ENCODE measurements at places on chromosomes 13 and 19.

- DNase-seq = no peak
Observed at GRCh38 chr13:31545616-31546015, 193.7 kb upstream of the RXFP2 start.

GRCh38 chr19:50002386-50002960 lies 22.7 kb downstream of the VRK3 start:
- DNase-seq = no peak

DNA sequence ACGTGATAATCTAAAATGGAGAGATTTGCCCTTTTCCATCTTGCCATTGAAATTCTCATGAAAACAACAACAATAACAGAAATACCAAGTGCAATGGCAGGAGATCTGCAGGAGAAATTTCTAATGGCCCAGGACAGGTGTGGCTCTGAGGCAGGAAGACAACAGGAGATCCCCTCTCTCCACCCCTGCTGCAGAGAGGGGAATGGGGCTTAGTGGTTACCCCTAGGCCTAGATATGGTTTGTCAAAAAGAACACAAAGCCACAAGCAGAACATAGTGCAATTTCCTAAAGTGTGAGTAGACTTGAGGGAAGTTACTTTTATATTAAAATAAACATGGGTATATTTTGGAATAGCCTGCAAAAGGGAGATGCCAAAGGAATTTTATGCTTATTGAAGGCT lies 369.5 kb downstream of the KCNRG start:
- no peak for DNase-seq

DNA sequence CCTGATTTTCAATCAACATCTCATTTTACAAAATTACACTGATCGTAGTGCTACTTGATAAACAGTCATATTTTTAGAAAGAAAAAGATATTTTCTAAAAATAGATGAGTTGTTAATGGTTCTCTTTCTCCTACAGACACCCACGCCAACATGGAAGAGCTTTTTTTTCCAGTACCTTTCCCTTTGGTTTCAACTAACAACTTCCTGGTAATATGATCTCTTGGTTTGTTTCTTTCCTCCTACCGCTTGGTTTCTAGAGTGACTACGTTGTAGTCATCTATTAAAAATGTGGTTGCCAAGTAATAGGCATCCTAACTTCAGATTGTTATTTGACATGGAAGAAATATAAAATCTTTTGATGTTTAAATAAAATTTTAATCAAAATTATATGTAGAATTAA lies 189.0 kb downstream of the LACC1 start:
- no peak for DNase-seq

DNA sequence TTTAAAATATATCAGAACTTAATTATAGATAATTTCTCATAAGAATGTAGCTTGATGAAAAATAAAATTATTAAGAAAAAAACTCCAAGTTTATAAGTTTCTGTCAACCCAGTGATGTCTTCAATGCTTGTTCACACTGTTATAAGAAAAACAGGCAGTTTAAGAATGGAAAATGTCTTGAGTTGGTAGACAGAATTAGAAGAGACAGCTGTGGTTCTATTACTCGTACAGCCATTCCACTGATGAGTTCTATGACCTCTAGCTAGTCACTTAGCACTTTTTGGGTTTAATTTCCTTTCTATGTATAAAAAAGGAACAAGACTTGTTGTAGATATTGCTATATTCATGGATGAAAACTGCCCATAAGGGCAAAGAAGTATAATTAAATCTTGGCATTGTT lies 1013.1 kb upstream of the ATXN8OS start:
- DNase-seq = no peak

DNA sequence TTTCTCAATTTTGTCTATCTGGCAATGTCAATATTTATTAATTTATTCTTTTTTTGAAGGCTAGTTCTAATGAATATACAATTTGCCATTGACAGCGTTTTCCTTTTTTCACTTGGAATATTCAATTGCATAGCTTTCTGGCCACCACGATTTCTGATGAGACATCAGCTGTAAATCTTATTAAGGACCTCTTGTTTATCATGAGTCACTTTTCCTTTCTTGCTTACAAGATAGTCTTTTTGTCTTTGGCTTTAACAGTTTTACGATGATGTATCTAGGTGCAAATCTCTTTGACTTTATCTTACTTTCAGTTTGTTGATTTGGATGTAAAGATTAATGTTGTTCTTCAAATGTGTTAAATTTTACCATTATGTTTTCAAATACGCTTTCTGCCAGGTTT lies 991.6 kb upstream of the SLC10A2 start:
- no peak for DNase-seq

GRCh38 chr13:66222127-66222526 lies 1008.0 kb downstream of the PCDH9 start:
- DNase-seq = no peak

DNA sequence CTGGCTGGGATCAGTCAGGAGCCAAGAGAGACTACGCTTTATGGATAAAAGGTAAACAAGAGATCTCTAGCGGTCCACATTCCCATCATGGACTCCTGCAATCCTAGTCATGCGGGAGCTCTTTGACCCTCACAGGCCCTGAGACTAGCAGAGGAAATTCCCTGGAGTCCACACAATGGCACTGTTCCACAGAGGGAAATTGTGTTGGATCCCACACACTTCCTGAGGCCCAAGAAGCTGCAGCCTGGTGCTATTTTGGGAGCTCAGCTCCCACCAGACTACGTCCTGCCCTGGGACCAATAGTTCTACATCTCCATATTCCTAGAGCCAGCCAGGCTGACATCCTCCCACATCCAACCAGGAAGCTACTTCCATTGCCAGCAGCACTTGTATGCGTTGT lies 2358.4 kb downstream of the PCDH9 start:
- DNase-seq = no peak

- DNase-seq = no peak
Observed at GRCh38 chr13:40986101-40986856, 32.8 kb downstream of the ELF1 start.

DNA sequence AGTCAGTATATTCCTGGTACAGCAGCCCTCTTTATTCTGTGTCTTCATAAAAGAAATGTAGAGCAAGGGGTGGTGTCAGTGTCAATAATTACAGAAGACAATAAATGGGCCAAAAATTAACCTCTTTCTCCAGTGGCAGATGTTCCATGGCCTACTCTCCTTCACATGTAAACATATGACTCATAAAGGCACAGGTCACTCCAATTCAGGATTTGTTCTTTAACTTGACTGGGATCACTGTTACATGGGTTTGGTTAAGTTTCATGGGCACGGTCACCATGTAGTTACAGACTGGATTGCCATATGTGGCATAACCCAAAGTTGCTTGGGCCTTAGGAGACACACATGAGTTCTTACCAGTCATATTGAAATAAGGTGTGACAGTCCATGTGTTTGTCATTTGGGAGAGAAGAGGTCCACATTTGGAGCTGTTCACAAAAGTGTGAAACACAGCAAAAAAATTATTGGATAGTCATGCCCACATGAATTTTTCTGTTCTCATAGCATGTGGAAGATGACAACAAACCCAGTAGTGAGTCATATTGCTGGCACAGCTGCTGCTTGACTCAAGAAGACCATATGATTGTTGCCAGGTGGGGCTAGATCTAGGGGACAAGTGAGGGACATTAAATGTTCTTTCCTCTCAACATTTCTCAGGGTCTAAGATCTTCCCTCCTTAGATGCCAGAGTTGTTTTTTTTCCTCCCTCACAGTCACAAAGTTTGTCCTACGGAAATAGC lies 68.1 kb upstream of the HTR2A start:
- DNase-seq = no peak

- DNase-seq = no peak
Observed at GRCh38 chr13:104592545-104593250, 1526.5 kb upstream of the SLC10A2 start.

DNA sequence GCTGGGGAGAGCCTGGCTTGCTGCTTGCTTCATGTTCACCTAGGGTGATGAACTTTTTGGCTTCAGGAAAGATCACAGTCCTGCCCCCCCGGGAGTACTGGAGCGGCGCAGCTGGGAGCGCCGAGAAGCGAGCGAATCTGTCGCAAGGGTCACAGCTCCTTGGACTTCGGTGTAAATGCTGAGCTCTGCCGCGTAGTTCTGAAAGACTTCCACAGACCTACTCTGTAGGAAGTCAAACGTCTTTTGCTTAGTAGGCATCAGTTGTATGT lies 2.7 kb downstream of the ING1 start:
- DNase-seq = no peak

GRCh38 chr13:27263438-27263837 lies 7.2 kb upstream of the RASL11A start:
- no peak for DNase-seq

DNA sequence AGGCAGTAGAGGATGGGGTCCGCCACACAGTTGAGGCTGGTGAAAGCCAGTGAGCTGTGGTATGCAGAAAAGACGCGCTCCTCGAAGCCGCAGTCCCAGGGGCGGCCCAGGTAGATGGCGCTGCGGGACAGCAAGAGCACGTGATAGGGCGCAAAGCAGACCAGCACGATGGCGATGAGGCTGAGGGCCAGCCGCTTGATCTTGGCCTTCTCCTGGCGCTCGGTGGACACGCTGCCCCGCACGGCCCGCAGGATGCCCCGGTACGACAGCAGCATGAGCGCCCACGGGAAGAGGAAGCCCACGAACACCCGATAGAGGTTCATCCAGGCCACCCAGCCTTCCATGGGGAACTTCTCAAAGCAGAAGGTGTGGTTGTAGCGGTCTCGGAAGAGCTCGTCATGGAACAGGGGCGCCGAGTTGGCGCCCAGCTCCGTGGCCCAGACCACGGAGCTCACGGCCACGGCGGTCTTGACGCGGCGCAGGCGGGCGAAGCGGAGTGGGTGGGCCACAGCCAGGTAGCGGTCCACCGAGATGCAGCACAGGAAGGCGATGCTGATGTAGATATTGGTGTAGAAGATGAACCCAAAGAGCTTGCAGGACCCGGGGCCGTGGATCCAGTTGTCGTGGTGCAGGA lies 6.5 kb upstream of the OPA3 start:
- no peak for DNase-seq

DNA sequence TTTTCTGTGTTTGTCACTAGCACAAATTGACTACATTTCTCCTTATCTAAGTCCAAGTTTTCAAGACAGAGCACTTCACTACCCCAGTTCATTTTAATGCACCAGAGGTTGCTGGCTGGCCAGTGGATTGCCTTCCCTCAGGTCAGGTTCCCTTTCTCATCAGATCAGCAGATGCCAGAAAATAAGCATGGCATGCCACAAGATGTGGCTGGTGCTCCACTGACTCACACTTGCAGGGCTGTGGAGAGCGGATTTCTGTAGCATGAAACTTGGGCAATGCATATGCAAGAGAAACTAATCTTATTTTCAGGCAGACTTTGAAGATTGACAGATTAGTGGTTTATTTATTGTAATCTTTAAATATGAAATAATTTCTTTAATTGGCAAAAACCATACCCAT lies 79.5 kb downstream of the RUBCNL start:
- no peak for DNase-seq

DNA sequence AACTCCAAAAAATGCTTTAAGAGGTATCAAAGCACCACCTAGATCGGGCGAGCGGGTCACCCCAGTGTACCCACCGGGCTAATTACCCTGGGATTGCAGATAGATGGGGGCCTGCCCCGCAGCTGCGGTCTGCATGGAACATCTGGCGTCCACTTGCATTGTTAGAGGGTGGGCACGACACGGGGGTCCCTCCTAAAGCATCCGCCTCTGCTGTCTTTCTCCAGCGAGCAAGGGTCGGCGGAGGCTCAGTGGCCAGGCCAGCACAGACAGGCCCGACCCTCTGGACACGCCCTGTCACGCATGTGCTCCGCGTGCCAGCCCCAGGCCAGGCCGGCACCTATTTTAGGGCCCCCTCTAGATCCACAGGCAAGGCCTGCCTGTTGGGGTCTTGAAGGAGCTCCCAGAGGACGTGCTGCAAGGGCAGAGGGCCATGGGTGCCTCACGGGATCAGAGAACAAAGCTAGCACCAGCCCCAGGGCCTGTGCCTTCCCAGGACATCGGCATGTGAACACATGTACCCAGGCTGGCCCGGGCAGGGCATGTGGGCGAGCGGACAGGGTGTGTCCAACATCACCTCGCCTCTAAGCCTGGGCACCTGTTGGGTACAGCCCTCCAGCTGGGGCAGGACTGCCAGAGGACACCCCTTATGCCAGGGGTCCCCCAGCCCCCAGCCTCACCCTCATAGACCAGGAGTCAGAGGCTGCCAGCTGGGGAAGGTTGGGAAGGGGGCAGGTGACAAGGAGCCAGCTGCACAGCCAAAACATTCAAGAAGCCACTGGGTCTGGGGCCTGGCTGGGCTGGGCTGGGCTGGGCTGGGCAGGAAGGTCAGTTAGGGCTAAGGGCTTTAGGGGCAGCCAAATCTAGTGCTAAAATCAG lies 35.6 kb upstream of the NANOS3 start:
- no peak for DNase-seq

DNA sequence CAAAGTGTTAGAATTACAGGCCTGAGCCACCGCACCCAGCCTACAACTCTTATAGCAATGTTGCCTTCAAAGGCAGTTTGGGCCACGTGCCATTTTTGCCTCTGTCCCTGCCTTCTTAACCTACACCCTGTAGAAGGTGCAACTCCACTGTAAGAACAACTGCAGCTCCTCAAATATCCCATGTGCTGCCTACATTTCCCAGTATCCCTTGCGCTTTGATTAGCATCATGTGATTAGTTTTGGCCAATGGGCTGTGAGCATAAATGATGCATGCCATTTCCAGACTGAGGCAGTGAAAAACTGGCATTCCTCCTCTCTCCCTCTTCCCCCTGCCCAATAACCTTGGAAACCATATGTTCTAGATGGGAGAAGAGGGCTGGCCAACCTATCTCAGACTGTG lies 75.2 kb upstream of the MRI1 start:
- no peak for DNase-seq

DNA sequence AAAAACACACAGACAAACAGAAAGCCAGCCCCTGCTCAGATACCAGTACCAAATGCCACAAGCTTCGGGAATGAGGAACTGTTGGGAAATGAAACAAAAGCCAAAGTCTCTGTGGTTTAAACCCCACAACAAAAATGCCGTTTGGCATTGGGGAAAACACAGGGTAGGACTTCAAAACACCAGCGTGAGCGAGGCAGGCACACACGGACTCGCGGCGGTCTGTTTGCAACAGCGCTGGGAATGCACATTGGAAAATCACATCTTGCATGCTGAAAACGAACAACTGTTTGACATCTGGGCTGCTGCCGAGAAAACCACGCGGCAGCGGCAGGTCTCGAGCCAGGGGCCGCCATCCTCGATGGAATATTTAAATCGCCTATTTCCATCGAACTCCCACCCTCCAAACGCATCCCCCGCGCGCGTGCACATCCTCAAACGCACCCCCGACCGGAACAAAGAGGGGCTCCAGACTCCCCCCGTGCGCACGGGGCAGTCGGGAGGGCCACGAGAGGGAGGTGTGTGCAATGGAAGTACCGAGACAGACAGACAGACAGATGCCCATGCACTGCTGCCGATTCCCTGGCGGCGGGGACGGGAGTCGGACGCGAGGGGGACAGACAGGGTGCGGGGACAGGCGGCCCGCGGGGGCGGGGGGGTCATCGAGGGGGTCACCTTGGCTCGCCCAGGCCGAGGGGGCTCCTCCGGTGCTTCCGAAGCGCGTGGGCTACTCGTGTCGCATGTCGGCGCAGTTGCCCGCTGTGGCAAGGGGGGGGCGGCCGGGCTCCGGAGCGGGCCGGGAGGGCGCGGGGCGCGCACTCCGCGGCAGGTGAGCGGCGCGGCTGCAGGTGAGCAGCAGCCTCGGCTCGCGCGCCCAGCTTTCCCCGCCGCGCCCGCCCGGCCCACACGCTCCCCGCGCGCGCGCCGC lies at the start of gene GPR12:
TSS of gene GPR12 (minus strand) at position 880 of the 925 bp plus-strand sequence. CDS start 959 bp downstream, outside the sequence.
- DNase-seq = no peak

GRCh38 chr19:16281743-16282142 lies 42.9 kb upstream of the KLF2 start:
- no peak for DNase-seq
